ENCODE measurements at places on chromosomes 3 and 15.

GRCh38 chr3:144957398-144958101 is 985.9 kb downstream of the DIPK2A start:
- no peak for DNase-seq

- DNase-seq: no peak
Measured at GRCh38 chr3:151216641-151217607, 13.9 kb upstream of the GPR171 start.

DNA sequence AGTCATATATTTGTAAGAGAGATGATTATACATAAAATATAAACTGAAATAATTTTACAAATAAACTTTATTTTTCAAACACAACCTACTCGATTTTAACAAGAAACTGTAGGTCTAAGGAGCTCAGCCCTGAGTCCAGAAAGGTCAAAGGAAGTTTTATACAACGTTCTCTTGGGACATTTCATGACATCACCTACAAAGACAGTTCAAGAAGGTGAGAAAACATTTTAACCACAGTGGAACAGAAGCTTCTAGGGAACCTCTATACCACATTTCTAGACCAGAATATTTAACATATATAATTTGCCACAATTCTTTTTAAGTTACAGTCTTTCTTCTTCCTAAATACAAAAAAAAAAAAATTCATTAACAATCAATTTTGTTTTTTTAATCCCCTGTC is 40.1 kb downstream of the CBLB start:
- no peak for DNase-seq

- DNase-seq: no peak
Measured at GRCh38 chr3:71127052-71127831, 456.3 kb downstream of the FOXP1 start.

DNA sequence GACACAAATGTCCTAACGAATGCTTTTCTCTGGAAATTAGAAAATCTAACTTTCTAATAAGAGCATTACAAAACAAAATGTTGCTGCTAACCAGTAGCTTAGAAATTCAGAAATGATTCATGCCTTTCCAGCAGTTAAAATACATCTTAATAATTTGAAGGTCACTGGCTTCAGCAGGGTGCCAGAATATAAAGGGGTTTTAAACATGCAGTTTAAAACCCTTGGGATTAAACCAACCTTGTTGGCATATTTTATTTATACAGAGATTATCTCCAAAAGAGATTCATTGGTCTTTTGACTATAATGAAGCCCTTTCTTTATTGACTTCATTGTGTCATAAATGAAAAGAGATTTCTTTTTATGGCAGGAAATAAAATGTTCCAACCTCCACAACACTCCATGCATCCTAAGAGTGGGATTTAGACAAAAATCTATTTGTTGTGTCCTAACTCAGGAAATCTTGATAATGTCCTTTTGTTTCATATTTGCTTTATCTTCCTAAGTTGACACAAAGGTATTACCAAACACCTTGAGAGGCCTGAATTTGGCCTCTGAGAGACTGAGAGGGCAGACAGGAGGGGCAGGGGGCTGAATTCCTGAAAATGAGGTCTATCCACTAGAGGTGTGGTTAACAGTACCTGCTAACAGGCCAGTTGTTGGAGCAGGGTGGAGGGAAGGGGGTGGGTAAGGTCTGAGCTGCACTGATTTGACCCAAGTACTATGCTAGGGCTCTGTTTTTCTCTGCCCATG is 124.4 kb downstream of the FEZF2 start:
- DNase-seq: no peak

GRCh38 chr3:178705925-178706324 is 169.7 kb downstream of the KCNMB2 start:
- no peak for DNase-seq

DNA sequence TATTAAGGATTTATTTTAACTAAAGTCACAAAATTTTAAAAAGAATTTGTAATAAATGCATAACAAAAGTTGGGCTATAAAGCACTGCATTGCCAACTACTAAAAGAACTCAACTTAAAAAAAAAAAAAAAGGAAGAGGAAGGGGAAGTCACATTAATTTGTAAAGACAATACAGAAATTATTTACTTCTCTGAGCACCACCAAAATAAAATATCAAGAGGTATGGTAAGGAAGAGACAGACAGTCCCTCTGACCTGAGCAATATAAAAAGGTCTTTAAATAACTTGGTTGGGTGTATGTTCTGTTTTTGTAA is 83.5 kb downstream of the UACA start:
- no peak for DNase-seq

GRCh38 chr3:45986303-45986982 is 9.2 kb downstream of the FYCO1 start:
- no peak for DNase-seq

DNA sequence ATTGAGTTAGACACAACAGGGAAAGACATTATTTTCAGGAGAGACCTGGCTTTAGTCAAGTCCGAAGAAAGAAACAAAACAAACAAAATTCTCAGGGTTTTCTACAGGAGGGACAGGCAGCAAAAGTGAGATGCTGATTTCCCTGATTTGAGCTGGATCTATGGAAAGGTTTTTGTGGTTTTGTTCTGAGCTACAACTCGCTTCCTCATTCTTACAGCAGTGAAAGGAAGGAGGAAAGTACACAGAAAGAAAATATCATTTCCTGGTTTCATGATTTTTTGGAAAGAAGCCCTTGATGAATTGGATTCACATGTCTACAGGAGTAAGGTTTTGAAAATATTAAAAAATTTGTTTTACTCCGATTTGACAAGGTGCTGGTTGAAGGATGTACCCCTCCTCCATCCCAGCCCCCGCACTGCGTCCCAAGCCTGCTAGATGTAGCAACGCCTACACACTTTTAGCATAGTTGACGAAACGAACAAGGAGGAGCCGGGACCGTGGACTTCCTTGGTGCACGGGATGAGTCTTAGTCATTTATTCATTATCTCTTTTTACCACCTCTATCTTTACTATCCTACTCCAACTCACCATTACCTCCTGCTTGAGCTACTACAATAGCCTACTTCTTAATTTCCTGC is 10.8 kb downstream of the PRICKLE2 start:
- peak; percentile 82 for DNase-seq

- no peak for DNase-seq
Measured at GRCh38 chr15:58228718-58229117, 90.5 kb downstream of the AQP9 start.

All from suprapubic skin (tissue), 4 donors.